Kidney epithelial cell (primary cell): ENCODE measurements at places on chromosomes 16 and 17. TPM values are rescaled to one million over a fixed set of nuclear protein-coding genes. Genes with fewer than 3 reads are reported as not detected.

CES5A gene
- not detected in 2 replicates for total RNA-seq

TMIGD1 gene
- not detected in 2 replicates for total RNA-seq

CACNG1 gene
- total RNA-seq: not detected in 2 replicates

ENO3 gene
- 3.5 and 5.8 TPM in 2 replicates for total RNA-seq

KCNJ12 gene
- total RNA-seq: 2.5 and 5.9 TPM in 2 replicates

CIBAR2 gene
- total RNA-seq: not detected in 2 replicates

SPIRE2 gene
- total RNA-seq: 1.2 and 1.4 TPM in 2 replicates

GP1BA gene
- not detected in 2 replicates for total RNA-seq

TMC5 gene
- total RNA-seq: 0.33 and 0.48 TPM in 2 replicates

PRDM7 gene
- not detected in 2 replicates for total RNA-seq

CDRT15L2 gene
- not detected in 2 replicates for total RNA-seq

DYNLRB2 gene
- total RNA-seq: not detected in 2 replicates
